Mesothelial cell of epicardium (in vitro differentiated cells): ENCODE measurements at places on chromosomes 3 and 15. TPM values are rescaled to one million over a fixed set of nuclear protein-coding genes. Genes with fewer than 3 reads are reported as not detected.

DNA sequence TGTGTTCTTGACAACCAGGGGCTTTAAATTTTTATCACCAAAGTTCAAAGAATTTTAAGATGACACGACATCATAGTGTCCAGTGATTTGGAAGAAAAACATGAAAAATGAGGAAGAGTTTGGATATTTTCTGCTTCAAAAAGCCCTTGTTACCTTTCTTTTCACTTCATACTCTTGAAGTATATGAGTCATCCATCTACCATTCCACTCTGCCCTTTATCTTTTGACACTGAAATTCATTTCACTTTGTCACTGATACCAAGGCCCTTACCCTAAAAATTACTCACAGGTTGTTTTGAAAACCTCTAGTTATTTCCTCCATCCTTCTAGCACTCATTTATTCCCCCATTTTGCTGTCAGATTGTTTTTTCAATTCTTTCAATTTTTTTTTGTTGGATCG, 42.7 kb downstream of the OR5H15 start:
- DNase-seq, result no peak

DNA sequence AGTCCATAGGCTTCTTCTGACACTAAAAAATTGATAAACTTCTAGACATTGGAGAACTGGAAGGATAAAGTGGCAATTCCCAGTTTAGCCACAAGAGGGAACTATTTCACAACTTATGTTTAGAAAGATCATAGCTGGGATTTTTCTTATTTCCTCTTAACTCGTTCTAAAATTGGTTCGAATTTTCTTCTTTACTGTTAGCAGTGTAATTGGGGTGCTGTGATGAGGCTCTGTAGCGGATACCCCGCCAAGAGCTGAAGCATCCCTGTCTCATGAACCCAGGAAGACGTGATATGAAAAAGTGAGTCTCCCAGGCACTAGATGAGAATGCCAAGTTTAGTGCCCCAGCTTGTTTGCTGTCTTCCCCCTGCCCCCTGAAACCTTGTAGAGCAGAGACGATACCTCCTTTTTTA, 85.1 kb downstream of the PDCD6IP start:
- no peak for DNase-seq

- no peak for DNase-seq
Observed at GRCh38 chr3:115085197-115085865, 61.8 kb downstream of the ZBTB20 start.

GRCh38 chr3:195035345-195036202, 235.4 kb downstream of the XXYLT1 start:
- DNase-seq, result no peak

DNA sequence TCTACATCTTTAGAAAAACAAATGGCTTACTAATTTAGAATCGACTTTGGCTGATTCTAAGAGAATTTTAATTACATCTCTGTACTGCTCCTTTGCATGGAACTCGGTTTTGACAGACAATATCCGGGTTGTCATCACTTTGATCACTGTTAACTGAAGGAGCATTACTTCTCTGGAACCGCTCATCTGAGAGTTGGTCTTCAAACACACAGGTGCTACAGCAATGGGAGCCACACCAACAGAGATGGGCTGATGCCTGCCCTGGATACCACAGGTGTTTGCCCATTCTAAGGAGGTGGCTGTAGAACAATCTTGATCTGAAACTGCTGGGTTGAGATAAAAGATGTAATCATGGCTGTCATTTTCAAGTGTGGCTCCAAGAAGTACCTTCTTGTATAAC, 21.6 kb downstream of the LINS1 start:
- DNase-seq, result no peak

DNA sequence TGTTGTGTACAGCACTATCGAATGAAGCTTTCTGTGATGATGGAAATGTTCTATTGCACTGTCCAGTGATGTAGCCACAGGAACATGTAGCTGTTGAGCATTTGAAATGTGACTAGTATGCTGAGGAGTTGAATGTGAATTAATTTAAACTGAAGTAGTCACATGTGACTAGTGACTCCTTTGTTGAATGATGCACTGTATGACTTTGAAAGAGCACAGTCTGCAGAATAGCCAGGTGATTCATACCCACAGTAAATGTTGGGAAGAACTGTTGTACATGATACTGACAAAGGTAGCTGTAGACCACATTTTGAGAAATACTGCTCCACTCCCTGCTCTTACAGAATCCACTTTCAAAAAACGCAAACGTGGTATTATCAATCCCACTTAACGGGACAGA, 34.0 kb upstream of the ACTL6A start:
- DNase-seq, result no peak

DNA sequence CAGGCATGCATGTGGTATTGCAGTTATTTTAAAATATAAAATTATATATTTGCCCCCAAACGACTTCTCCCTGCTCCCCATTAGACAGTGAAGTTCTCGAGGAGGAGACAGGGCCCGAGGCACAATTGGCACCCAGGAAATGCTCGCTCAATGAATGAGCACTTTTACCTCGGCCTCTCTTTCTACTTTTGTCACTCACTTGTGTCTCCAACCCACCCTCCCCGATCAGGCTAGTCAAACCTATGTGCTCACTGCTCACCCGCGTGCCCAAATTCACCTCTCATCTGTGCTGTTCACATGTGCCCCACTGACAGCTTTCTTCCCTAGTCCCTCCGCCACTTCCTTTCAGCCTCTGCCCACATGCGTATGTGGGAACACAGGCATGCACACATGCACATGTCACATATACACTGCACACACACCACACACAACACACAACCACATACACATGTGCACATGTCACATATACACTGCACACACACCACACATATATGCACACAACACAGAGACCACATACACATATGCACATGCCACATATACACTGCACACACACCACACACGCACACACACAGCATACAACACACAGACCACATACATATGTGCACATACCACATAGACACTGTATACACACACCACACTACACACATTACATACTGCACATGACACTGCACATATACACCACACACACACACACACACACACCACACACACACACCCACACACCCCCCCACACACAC, 46.3 kb upstream of the DLG1 start:
- DNase-seq, result no peak

GRCh38 chr3:37229740-37230139, 55.4 kb upstream of the LRRFIP2 start:
- no peak for DNase-seq

GRCh38 chr15:33119273-33119672, 75.2 kb downstream of the FMN1 start:
- DNase-seq, result no peak

DNA sequence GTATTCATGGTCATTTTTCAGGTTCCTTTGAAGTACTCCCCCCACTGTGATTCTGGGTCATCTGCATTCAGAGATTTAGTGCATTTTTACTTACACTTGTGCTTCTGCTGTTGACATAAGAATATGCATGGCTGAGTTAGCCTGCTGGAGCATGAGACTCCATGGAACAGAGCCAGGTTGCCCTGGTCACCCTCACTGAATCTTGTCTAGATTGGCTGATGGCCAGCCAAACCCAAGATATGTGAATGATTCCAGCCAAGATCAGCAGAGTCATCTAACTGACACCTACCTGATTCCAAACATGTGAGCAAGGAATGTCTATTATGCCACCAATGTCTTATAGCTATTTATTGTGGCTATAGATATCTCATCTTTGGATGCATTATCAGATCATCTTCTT, 25.1 kb downstream of the DTWD1 start:
- peak; percentile 39 for DNase-seq

GRCh38 chr15:90345857-90346256, 6.2 kb upstream of the ZNF774 start:
- no peak for DNase-seq

DNA sequence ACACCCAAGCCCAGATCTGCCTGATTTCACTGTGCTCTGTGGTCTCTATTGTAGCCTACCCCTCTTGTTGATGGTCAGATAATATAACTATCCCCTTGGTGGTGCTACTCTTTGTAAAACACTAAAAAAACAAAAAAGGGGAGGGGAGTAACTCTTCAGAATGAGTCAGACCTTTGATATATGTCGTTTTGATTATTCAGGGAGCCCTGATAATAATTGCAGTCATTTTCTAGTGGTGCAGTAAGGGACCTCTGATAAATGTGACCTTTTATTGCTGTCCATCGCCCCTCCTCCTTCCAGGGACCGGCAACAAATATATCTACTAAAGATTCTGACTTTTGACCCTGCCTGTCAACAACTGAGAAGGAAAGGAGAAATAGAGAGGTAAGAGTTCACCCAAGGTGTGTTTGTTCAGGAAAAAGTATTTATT, 45.1 kb upstream of the MAGI1 start:
- no peak for DNase-seq

DNA sequence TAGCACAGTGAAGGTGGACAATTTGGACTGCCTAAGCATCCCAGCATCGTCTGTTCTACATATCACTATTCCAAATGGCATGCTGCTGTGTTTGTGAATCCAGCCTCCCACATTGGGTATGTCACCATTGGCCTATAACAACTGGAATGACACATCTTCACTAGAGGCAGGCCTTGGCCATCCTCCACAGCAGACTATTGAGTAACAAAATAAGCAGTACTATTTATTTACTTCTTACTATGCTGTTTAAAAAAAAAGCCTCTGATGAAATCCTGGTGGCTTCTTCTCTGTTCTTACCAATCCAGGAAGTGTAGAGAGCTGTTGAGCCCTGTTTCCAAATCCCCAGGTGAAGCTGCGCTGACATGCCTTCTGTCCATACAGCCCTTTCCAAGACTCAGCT, 30.6 kb upstream of the CERS3 start:
- no peak for DNase-seq

DNA sequence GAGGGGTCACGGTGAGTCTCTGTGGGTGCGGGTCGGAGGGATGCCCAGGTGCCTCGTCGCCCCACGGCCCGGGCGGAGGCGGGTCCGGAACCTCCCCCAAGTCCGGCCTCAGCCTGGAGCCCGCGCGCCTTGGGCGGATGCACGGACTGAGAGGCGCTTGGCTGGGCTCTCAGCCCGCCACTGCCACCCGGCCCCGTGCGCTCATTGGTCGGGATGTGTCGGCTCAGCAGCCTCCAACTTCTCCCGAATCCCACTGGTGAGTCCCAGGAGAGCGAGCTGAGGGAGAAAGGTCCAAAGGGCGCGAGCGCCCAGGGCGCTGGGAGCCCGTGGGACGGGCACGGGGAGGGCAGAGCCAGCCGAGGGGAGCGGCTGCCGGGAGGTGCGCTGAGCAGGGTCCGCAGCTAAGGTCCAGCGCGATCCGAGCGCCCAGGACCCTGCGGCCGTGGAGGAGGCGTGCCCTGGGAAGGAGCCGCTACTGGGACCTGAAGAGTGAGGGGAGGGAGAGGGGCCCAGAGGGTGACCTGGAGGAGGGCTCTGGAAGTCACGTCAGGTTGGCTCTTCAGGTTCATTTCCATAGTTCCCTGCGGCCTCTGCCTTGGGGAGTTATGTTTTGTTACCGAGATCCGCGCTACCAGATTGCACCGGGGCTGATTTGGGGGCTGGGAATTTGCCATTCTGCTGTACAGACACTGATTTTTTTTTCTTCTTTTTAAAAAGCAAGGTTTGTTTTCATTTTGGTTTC, at the start of gene MME:
Gene MME (plus strand): TSS at position 574 of the 742 bp plus-strand sequence. CDS start 3,849 bp downstream, outside the sequence.
- DNase-seq, result no peak

DNA sequence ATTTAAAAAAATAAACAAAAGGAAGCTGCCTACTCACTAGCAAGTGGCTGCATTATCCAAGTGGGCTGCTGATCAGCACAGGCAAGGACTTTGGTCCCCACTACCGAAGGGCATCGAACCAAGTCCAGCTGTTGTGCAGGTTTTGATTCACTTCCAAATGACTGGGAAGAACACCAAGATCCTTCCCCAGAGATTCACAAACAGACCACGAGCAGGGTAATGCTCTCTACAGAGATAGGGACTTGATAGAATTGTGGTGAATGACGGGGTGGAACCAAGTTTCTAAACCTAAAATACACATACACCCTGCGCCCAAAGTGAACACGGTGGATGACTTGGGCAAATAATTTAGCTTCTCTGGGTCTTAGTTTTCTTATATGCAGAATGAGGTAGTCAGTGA, 203.7 kb upstream of the ICE2 start:
- DNase-seq, result no peak

DNA sequence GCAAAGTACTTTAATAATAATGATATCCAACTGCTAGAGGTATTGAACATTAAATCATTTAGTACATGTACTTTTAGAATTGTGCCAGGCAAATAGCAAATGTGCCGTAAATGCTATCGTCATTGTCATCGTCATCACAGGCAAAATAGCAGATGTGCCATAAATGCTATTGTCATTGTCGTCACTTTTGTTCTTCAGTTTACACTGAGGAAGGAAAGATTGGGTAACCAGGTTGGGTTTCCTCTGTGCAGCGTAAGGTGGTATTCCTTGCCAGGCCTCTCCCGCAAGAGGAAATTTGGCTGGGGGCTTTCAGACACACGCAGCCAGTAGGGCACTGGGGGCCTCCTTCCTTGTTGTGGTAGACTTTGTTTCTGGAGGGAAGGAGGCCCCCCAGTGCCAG, 26.4 kb downstream of the ABHD17C start:
- DNase-seq, result no peak

The STRA6 gene
- 101 to 114 TPM (median 111 TPM) in 3 replicates for total RNA-seq

The ELL3 gene
- total RNA-seq, result 0.69 to 1.2 TPM (median 0.90 TPM) in 3 replicates

The COL6A5 gene
- total RNA-seq, result 0.04 to 0.09 TPM (median 0.07 TPM) in 3 replicates

The ZNF619 gene
- 7.3 to 9.7 TPM (median 7.4 TPM) in 3 replicates for total RNA-seq

The GTF2A2 gene
- 78.3 to 88.0 TPM (median 84.0 TPM) in 3 replicates for total RNA-seq
